ENCODE measurements at places on chromosomes 2 and 18.

DNA sequence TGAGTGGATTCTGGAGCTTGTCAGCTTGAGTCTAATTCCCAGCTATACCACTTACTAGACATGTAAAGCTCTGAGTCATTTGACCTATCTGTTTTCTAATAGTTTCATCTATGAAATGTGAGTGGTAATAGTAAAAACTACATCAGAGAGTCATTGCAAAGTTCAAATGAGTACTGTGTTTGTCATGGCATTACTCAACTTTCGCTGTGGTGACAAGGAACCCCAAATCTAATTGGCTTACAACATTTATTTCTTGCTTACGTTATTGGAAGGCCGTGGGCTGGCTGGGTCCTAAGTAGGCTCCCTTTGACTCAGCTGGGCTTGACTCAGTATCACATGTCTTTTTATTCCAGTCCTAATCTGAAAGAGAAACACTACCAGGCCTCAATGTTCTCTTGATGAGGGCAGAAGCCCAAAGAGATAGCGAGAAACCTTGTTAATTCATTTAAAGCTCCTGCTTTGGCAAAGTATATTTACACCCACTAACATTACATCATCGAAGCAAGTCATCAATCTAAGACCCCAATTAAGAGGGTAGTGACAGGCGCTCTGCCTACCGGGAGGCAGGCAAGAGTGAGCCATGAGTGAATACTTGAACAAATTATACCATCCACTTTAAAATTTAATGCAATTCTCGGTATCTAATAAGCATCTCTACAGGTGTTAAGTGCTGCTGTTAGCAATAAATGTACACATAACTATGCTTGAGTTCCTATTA is 431.8 kb upstream of the SPHKAP start:
- peak; percentile 52 for DNase-seq

DNA sequence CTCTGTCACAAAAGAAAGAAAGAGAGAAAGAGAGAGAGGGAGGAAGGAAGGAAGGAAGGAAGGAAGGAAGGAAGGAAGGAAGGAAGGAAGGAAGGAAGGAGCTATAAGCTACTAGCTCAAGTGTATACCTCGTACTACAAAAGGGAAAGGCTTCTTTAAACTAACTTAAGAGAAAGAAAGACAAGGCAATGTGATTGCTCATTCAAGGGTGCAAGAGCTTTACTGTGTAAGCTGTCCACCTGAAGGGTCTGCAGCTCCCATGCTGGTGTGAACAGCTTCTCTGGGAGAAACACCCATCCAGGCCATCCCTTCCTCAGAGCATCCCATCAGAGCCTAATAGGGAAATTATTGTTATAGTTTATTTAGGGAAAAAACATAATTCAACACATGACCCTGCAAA is 286.1 kb upstream of the ID2 start:
- no peak for DNase-seq

DNA sequence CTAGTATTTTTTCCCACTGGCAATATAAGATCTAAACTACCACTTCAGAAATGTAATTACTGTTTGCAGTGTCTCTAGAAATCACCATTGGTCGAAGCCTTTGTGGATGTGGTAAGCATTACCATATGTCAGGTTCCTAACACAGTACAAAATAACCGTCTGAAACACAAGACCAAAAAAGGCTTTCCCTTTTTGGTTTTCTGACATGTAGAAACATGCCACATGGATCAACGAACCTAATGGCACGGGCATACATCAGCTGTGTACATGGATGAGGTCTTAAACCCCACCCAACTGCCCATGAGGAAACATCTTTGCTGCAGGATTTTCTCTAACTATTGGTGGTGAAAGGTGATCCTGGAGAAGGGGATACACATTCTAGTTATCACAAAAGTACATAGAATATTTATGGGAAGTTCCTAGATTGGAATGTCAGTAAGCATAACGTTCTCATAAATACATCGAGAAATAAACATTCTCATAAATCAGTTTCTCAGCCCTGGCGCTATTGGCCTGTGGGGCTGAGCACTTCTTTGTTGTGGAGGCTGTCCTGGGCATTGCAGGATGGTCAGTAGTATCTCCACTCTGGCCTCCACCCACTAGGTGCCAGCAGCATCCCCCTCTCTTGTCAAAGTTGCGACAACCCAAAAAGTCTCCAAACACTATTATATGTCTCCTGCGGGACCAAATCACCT is 9.0 kb downstream of the VIT start:
- no peak for DNase-seq

GRCh38 chr18:51082571-51083267 is 52.7 kb downstream of the SMAD4 start:
- DNase-seq, result no peak

- DNase-seq, result no peak
Measured at GRCh38 chr2:200336980-200337615, 30.6 kb downstream of the SPATS2L start.

- no peak for DNase-seq
Measured at GRCh38 chr2:64015898-64016297, 3.3 kb downstream of the VPS54 start.

DNA sequence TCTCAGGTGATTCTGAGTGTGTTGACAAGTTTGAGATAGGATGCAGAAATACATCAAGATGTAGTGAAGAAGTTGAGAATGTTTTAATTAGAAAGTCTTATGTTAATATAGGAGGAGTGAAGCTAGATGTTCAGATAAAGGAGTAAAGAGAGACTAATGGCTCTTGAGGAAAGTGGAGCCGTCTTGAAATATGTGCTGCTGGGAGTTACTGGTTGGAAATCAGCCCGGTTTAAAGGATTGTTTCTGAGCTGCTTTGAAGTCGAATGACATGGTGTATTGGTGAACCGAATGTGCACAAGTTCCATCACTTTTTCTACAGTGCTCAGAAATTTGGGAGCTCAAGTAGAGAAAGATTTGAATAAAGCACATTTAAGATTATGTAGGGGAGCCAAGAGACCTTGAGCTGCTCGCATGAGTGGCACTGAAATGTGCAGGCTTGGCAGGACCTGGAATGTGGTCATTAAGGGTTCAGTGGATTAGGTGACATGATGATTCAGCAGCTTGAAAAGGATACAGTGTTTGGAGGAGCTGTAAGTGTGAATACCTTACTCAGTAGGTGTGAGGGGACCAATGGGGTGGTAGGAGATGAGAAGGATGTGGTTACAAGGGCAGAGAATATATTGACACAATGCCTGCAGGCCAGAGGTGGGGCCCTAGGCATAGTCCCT is 68.6 kb downstream of the CAB39 start:
- no peak for DNase-seq

GRCh38 chr2:125643585-125643984 is 1012.4 kb upstream of the GYPC start:
- no peak for DNase-seq

GRCh38 chr2:217827430-217828201 is 175.2 kb downstream of the TNS1 start:
- no peak for DNase-seq

DNA sequence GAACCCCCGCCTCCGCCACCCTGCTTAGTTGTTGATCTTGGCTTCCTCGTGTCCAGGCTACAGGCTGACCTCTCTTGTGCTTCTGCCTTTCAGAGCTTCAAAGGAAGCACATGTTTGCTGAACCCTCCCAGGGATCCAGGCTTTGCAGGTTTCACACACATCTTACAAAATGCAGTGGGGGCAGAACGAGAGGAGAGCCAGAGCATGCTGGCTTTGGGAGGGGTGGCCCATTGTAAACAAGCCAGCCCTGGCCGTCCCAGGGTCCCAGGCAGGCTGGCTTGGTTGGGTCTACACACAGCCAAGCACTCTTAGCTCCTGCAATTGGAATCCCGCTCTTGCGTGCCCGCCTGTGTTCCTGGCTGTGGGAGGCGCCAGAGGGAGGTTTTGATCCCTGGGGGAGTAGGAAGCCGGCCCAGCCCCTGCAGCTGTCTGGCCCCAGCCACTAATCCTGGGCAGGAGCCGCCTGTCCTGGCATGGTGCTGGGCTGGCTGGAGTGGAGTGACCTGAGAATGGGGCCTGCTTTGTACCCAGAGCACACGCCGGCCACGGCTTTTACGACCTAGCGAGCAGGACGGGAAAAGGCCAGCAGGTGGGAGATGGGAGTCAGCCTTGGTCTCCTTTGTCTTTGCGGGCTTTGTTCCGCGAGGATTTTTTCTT is 53.9 kb downstream of the SH3BP4 start:
- no peak for DNase-seq

DNA sequence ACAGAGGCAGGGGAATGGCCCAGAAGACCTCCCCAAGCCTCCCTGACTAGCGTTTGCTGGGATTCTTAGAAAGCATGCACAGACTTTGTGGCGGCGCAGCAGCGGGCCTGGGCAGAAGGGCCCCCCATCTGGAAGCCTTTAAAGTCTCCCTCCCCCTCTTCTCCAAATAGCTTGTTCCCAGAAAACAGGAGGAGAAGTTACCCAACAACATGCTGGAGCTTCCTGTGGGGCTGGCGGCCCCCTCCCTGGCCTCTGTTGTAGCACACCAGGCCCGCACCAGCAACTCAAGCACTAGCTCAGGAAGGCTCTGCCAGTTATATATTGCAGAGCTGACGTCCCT is 334.8 kb downstream of the DYSF start:
- DNase-seq, result no peak

GRCh38 chr2:217069263-217070042 is 209.6 kb upstream of the TNP1 start:
- no peak for DNase-seq

DNA sequence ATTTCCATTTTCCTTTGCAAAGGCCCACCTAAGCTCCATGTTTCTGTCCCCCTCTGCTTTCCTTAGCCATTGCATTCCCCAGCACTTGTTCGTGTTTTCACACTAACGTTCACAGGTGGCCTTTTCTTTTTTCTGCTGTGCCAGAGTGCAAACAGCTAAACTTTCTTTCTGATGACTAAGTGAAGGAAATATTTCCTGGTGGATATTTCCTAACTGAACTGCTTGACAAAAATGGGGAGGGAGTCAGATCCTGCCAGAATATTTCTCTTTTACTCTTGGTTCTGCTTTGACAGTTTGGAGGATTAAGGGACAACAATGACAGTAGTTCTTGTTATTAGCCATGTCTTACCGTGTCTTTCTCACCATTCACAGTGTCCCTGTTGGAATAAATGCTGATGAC is 344.0 kb downstream of the ARHGAP15 start:
- no peak for DNase-seq

GRCh38 chr18:77144451-77145118 is 12.0 kb upstream of the MBP start:
- no peak for DNase-seq

DNA sequence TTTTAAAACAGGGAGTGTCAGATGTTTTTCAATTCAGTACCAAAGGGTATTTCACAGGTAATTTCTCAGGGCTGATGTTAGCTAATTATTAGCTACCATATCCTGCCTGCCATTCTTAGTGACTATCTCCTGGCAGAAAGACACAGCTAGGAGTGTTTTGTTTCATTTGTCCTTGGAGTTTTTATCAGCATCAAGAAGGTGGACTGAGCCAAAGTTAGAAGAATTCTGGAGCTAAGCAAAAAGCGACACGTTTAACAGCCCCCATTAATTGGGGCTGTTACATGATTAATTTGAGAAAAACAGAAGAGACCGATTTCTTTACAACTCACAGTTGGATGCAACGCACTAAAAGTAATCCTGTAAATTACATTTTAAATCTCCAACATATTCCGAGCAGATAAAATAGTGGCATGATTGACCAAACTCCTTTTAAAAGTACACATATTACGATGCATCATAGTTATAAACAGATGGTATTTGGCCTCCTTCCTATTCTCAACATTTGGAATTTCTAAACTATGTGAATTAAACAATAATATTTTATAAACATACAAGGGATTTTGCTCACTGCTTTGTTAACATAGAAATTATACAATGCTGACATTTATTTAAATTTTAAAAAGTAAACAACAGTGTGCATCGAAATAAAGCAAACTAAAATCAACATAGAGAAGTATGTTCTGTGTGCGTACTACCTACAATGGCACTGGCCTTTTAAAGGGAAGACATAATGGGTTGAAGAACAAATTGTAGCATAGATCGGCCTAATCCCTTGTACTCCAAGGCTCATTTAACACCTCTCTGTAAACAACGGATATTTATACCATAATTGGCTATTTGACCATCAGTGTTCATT is 585.1 kb downstream of the ZEB2 start:
- DNase-seq, result peak; percentile 50

DNA sequence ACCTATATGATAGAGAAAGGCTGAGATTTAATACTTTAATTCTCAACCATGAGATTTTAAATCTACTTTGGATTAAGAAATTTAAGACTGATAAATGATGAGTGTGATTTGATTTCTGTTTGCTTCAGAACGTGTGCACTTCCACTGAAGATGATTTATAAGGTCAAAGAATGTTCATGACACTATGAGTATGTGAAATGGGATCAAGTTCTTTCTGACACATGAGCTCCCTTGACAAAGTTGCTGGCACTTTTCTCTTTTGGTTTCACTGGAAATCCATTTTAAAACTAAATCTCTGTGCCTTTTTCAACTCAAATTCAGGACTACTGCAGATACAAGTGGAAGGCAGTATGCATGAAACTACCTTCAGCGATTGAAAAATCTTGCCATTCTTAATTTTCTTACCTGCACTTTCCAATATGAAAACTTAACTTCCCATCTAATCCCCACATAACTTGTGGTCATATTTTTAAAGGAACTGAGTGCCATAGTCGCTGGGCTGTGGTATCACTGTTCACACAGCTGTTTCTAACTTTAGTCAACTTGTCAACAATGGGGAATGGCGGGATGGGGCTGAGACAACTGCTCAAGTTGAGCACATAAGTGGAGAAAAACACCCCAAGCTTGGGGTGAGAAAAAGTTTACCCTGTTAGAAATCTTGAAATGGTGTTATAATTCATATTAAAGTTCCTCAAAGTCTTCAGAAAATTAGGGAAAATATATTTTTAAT is 51.8 kb upstream of the TTN start:
- DNase-seq, result no peak

GRCh38 chr2:16487686-16488085 is 177.9 kb downstream of the CYRIA start:
- DNase-seq, result no peak

GRCh38 chr2:159114835-159115234 is 146.4 kb downstream of the TANC1 start:
- no peak for DNase-seq

- DNase-seq, result no peak
Measured at GRCh38 chr2:73979021-73979420, 5.7 kb upstream of the TET3 start.

DNA sequence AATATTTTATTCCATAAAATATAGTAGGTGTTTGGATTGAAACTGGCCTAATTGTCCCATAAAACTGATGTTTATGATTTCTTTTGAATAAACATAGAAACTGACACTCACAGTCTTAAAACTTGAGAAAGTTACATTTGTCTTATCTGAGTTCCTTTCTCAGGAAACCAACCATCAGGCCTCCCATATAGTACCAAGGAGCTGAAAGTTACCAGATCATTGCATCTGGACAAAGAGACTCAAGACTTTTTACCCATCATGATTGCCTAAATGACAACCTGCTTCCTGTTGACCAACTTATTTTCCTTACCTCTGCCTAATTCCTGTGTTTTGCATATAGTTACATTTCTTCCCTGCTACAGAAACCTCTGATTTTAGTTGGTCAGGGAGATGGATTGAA is 137.0 kb upstream of the XPO1 start:
- DNase-seq, result no peak

Measured in NCI-H2081 treated with DMSO at 0.1 percent for 48 hours (cell line).